NCI-H1048 (cell line): ENCODE measurements at places on chromosomes 7 and 10.

- no peak for DNase-seq
Observed at GRCh38 chr10:2620827-2621521, 446.4 kb upstream of the PFKP start.

DNA sequence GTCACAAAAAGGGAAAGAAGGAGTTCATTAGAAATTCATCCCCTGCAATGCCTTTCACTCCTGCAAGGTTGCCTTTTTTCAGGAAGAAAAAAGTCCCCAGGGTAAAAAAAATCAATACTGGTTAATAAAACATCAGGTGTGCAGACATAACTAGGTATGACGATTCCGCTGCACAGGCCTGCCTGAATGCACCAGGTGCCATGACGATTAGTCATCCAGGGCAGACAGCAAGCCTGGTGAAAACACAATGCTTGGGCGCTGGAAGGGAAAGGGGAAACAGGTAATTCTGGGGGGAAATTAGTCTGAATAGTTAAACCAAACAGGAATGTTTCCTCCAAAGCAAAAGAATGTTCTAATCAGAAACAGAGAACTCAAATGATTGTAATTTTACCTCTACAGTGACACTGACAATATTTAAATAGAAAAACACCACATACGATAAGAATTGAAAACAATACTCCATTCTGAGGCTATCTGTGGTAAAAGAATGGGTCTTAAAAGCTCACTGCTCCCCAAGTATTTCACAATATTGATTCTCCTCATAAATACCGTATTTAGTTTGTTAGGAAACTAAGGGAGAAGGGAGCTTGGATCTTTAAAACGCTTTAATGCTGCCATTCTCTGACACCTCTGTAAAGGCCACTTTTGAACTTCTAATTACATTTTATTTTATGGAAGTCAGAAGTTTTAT lies 45.2 kb downstream of the VPS41 start:
- DNase-seq = no peak

GRCh38 chr10:47249881-47250280 lies 50.1 kb upstream of the GDF10 start:
- no peak for DNase-seq

- DNase-seq = no peak
Observed at GRCh38 chr10:132624061-132624846, 86.7 kb downstream of the INPP5A start.

GRCh38 chr7:70778585-70778984 lies 353.4 kb upstream of the GALNT17 start:
- DNase-seq = no peak

- no peak for DNase-seq
Observed at GRCh38 chr7:154679379-154680053, 323.4 kb downstream of the PAXIP1 start.

DNA sequence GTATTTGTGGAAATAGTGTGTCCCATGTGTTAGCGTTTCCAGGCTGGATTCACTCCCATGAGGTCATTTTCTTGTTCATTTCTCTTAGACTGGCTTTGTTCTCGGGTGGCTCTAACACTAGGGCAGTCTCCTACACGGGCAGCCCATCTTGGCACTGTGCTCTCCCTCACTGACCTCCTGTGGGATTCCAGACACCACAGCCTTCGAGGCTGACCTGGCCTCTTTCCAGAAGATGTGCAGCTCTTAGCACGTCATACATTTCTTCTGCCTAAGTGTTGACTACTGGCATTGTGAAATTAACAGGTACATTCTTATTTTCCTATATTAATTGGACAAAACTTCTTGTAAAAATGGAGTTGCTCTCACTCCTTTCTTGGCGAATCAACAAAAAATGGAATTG lies 72.8 kb downstream of the INSYN2A start:
- no peak for DNase-seq

GRCh38 chr10:28020080-28020860 lies 21.4 kb upstream of the ODAD2 start:
- DNase-seq = no peak

DNA sequence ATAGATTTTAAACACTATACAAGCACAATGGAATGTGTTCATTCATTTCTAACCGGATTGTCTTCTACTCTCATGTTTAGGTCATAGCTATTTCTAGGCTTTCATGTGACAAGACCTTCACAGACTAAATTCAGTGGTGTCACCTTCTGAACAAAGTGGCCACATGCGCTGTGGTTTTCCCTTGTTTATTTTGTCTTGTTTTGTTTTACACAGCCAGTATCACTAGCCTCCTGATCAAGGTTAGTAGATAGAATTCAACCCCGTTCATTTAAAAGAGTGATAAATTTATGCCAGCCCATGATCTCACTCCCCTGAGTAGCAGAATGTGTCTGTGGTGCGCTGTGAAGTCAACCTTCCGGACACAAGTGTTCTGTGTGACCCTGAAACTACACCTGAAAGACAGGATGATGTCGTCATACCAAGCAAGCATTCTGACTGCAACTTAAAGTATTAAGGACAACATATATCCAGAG lies 209.1 kb downstream of the CREB5 start:
- DNase-seq = no peak

DNA sequence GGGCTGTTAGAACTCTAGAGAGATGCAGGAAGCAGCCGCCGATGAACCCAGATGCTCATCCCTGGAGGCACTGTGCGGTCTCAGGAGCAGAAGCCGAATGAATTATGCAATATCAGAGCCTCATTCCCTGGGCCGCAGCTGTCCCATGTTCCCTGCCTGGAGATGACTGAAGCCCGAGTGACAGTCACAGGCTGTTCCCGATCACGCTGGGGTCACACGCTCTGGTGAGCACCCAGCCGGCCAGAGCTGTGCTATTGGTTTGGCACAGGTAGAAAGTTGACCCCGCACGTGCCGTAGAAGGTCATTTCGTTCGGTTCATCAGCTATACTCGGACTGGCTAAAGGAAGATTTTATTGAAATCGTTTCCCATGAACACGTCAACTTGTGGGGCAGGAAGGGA lies 140.5 kb upstream of the SH2B2 start:
- no peak for DNase-seq

DNA sequence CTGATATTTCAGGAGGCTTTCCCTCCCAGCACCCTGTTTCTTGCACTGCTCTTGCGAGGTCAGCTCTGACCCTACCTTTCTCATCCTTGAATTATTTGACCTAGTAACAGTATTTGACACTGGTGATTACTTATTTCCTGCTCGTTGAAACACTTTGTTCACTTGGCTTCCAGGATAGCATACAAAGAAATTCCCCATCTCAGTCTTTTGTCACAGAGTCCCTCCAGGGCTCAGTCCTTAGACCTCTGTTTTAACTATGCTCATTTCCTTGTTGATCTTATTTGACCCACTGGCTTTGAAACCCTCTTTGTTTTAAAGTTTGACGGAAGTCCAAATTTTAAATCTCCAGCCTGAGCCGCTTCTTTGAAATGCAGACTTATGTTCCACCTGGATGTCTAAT lies 29.9 kb downstream of the BMPR1A start:
- no peak for DNase-seq

- no peak for DNase-seq
Observed at GRCh38 chr10:106636766-106637491, 527.6 kb downstream of the SORCS1 start.

DNA sequence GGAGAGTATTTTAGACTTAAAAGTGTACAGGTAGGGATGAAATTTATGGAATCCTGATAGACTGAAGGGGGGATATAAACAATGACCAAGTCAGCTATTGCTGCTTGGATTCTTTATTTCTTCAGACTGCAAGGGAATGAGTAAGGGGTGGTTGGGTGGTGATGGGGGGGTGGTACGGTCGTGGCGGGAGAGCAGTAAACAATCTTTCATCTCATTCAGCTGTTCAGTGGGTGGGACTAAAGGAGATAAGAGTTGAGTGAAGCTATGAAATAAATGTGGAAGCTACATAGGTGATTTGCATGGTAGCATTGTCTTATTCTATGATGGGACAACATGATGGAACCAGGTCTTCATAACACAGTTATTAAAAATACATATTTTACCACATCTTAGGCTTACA lies 1.8 kb downstream of the SEPTIN7 start:
- no peak for DNase-seq

- no peak for DNase-seq
Observed at GRCh38 chr10:28875549-28876081, 198.3 kb downstream of the BAMBI start.

GRCh38 chr10:89346405-89347254 lies 18.8 kb downstream of the IFIT3 start:
- no peak for DNase-seq

GRCh38 chr7:32221736-32222135 lies 151.5 kb upstream of the PDE1C start:
- no peak for DNase-seq

DNA sequence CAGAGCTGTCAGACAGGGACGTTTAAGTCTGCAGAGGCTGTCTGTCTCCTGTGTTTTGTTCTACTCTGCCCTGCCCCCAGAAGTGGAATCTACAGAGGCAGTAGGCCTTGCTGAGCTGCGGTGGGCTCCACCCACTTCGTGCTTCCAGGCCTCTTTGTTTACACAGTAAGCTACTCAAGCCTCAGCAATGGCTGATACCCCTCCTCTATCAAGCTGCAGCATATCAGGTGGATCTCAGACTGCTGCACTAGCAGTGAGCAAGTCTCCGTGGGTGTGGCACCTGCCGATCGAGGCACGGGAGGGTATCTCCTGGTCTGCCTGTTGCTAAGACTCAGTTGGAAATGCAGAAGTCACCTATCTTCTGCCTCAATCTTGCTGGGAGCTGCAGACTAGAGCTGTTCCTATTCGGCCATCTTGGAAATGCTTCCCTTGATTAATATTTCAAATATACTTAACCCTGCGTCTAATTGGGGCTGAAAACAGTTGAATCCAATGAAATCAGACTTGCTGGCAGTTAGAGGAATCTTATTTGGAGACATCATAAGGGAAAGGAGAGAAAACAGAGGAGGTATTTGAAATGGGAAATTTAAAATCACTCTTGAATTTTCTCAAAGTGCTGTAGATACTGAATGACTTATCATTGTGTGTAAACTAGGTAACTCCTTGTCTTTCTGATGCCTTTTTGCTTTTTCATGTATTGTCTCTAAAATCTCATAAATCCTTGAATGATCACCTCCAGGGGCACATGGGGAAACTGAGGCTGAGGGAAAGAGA lies 13.8 kb upstream of the CYP3A5 start:
- no peak for DNase-seq

DNA sequence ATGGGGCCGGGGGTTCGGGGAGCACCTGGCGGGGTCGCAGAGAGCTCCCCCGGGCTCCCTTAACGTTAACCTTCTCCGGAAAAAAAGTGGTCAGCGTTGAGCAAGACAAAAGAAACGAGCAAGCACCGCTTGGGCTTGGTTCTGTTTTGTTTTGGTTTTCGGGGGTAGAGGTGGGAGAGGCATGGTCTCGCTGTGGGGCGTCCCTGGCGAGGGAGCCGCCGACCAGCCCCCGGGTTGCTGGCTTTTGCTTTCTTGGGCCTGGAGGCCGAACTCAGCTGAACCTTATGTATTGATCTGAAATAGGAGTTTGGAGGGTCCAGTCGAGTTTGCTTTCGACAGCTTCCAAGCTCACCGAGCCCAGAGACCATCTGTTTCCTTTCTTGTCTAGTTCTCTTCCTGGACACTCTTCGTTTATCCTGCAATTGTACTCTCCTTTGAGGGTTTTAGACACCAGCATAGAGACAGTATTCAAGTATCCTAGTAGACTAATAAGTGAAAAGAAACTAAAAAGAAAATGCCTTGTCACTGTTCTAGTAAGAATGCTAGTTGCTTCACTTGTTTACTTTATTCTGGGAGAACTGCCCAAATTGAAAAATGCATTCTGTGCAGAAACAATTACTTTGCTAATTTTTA lies 980 bp downstream of the FHIP2A start:
- no peak for DNase-seq

GRCh38 chr10:131689486-131689885 lies 211.3 kb upstream of the PPP2R2D start:
- DNase-seq = no peak

GRCh38 chr7:17646253-17646956 lies 293.9 kb downstream of the SNX13 start:
- no peak for DNase-seq

DNA sequence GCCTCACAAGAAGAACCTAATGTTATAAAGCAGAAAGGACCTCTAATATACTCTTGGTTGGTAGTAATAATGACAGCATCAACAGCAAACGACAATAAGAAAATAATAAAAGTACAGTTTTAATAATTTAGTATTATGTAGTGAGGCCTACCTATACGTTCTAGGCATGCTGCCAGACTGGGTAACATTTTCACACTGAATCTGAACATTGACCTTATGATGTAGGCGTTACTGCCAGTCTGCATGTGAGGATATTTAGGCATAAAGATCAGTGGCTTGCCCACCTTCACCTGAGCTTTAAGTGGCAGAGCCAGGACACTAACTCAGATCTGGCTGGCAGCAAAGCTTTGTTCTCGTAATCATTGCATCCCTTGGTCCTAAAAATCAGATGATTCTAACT lies 2.5 kb downstream of the FGL2 start:
- no peak for DNase-seq
